ENCODE measurements at places on chromosomes 1 and 21. TPM values are rescaled to one million over a fixed set of nuclear protein-coding genes. Genes with fewer than 3 reads are reported as not detected.

DNA sequence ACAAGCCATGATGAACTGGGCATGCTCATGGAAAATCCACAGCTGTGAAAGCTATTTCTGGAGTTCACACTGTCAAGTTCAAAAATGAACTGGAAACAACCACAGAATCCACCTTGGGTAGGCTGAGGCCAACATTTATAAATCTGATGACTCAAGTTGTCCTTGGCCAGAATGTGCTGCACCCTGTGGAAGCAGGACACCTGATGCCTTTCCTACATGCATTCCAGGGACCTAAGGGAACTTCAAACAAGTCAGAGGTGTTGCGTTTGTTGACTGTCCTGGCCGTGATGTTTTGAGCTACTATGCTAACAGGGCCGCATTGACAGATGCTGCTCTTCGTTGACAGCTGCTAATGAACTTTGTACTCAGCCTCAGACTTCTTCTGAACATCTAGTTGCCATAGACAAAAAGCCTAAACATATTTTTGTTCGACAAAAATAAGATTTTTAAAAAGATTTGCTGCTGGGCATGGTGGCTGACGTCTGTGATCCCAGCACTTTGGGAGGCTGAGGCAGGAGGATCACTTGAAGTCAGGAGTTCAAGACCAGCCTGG, 127.9 kb upstream of the SLC45A1 start:
- no peak overlapping the region for H3K4me3 ChIP-seq
- no peak overlapping the region for H3K27ac ChIP-seq
- H3K36me3 ChIP-seq: no peaks in the 10 kb centered on the region
- DNase-seq: no peak
- no peaks in the 10 kb centered on the region for H3K27me3 ChIP-seq

- H3K27ac ChIP-seq: peak overlapping the region; percentile 89
- DNase-seq: peak; percentile 23
- H3K36me3 ChIP-seq: no peaks in the 10 kb centered on the region
- peak overlapping the region; percentile 99 for H3K4me3 ChIP-seq
These were observed 1.4 kb downstream of the TRAPPC10 start for GRCh38 chr21:44013380-44014088.

- peaks cover 13% of the 10 kb centered on the region for H3K4me1 ChIP-seq
- H3K36me3 ChIP-seq: no peaks in the 10 kb centered on the region
- peaks cover 40% of the 10 kb centered on the region for H3K27me3 ChIP-seq
- peak within 1 kb of the TSS; percentile 42 for H3K4me3 ChIP-seq
- no peak for DNase-seq
These were observed at the start of gene NGF for GRCh38 chr1:115337633-115338456. Gene NGF (minus strand): TSS chr1:115338249. CDS start chr1:115286795, 51,454 bp downstream.

GRCh38 chr1:157194731-157195520, 56.7 kb upstream of the ETV3 start:
- no peak overlapping the region for H3K4me3 ChIP-seq
- H3K27me3 ChIP-seq: peaks cover 9% of the 10 kb centered on the region
- no peak overlapping the region for H3K27ac ChIP-seq
- no peaks in the 10 kb centered on the region for H3K4me1 ChIP-seq
- no peaks in the 10 kb centered on the region for H3K36me3 ChIP-seq
- DNase-seq: no peak

The C1orf116 gene
- total RNA-seq: 25.7 TPM

Measured in transverse colon (tissue), 4 donors.